ENCODE measurements at places on chromosomes 7 and 10. TPM values are rescaled to one million over a fixed set of nuclear protein-coding genes. Genes with fewer than 3 reads are reported as not detected.

The NCF1 gene
- total RNA-seq = not detected

The NUTM2E gene
- total RNA-seq = 0.05 TPM

The CELF2 gene
- total RNA-seq = 0.05 TPM

The CBLL1 gene
- 43.8 TPM for total RNA-seq

The NEUROG3 gene
- not detected for total RNA-seq

The FRMD4A gene
- 10.8 TPM for total RNA-seq

The UFSP1 gene
- total RNA-seq = 1.3 TPM

The POU6F2 gene
- total RNA-seq = 0.02 TPM

The SPDYE1 gene
- not detected for total RNA-seq

The GATA3 gene
- 2.3 TPM for total RNA-seq

The GPR15LG gene
- total RNA-seq = not detected

The SRRM3 gene
- 0.27 TPM for total RNA-seq

The PRLHR gene
- total RNA-seq = not detected

The MMP21 gene
- 0.05 TPM for total RNA-seq

The IL6 gene
- total RNA-seq = 9.4 TPM

The SPACDR gene
- total RNA-seq = not detected

The ZNF722 gene
- total RNA-seq = not detected

The CUBN gene
- total RNA-seq = 2.0 TPM

The UBE3C gene
- 72.7 TPM for total RNA-seq

The VPS41 gene
- total RNA-seq = 54.9 TPM

The TWIST1 gene
- 24.0 TPM for total RNA-seq

The C1GALT1 gene
- total RNA-seq = 69.8 TPM

The CFAP70 gene
- not detected for total RNA-seq

The SGCE gene
- 166 TPM for total RNA-seq

The SPAG6 gene
- 0.02 TPM for total RNA-seq

The OPN4 gene
- not detected for total RNA-seq

The GDF10 gene
- total RNA-seq = not detected

The UPK3BL2 gene
- total RNA-seq = not detected

The CUX1 gene
- total RNA-seq = 51.9 TPM

The CRPPA gene
- total RNA-seq = 2.5 TPM

The SORCS1 gene
- not detected for total RNA-seq

The CDC14C gene
- total RNA-seq = 0.07 TPM

The CADPS2 gene
- total RNA-seq = 5.9 TPM

The MEIG1 gene
- not detected for total RNA-seq

The VWA2 gene
- not detected for total RNA-seq

The NPY4R gene
- 2.9 TPM for total RNA-seq

The ZNF12 gene
- 19.9 TPM for total RNA-seq

The GPR26 gene
- total RNA-seq = not detected

The LZTS2 gene
- 25.8 TPM for total RNA-seq

The FKBP6 gene
- not detected for total RNA-seq

The SPDYE6 gene
- total RNA-seq = not detected

The PMPCB gene
- total RNA-seq = 87.2 TPM

The FIS1 gene
- 106 TPM for total RNA-seq

The KLF14 gene
- not detected for total RNA-seq

The UPK3BL1 gene
- 6.2 TPM for total RNA-seq
